ENCODE measurements at places on chromosomes 7 and 10.
A peak's percentile ranks its signal among the peaks of the same experiment; 100 is the strongest.

DNA sequence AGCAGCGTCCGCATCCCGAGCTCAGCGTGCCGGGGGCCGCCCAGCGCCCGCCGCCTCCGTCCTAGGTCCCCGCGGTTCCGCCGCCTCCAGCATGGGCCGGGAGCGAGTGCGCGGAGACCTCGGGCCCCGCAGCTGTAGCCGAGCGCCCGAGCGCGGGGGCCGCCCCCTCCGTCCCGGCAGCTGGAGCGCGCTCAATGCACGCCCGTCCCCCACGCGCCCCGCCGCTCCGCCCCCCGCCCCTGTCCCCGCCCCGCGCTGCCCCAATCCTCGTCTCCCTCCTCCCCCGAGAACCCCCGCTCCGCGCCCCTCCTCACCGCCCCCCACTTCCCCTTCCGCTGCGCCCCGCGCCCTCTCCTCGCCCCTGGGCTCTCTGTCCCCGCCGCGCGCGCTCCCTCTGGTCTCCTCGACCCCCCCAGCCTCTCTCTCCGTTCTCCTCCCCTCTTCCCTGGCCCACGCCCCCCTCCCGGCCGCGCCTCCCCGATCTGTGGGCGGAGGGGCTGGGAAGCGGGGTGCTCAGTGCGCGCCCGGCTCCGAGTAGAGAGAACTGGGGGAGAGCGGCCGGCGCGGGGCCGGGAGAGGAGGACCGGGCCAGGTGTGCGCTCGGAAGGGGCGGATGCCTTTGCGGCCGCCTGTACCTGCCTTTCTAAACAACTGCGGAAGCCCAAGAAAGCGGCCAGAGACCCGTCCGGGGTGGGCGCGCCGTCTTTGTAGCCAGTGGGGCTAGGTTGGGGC, at the start of gene VIPR2:
Gene VIPR2 (minus strand): TSS at position 110 of the 732 bp plus-strand sequence. CDS start 96 bp downstream, at position 14.
- DNase-seq, result peak; percentile 39

DNA sequence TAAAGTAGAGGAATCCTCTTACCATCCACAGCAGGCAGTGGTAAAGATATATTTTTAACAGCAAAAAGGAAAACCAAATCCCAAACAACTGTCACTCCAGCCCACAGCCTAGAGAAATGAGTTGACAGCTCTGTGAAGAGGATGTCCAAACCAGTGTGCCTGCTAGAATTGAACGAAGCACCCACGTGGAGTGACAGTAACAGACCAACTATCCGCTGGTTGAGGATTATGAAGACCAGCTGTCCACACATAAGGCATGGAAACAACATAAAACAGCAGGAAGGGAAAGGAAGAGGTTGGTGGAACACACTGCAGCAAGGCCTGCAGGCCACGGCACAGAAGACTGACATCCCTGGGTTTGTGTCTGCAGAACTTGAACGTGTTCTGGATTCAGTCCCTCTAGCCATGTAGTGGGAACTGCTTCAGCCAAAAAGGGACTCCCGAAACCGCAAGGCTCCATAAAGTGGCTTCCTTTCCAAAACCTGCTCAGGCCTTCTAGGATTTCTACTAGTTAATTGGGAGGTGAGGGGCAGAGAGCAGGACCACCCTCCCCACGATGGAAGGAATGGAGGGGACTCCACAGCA, 324.4 kb downstream of the BICC1 start:
- DNase-seq, result no peak

GRCh38 chr10:98339799-98340198, 71.8 kb upstream of the LOXL4 start:
- DNase-seq, result no peak

GRCh38 chr7:158353606-158354570, 233.7 kb downstream of the PTPRN2 start:
- DNase-seq, result no peak

GRCh38 chr7:20797042-20797461, 10.4 kb upstream of the SP8 start:
- no peak for DNase-seq

DNA sequence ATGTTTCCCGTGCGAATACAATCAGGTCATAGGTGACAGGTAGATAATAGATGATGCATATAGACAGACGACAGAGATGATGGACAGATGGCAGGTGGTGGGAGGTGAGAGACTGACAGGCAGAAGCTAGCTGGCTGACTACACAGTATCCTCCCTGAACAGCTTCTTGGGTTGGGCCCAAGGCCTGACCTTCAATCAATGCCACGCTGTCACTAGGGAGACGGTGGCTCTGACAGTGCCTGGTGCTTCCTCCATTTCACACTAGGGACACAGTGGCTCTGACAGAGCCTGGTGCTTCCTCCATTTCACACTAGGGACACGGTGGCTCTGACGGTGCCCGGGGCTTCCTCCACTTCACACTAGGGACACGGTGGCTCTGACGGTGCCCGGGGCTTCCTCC, 200.1 kb downstream of the DIP2C start:
- DNase-seq, result no peak

GRCh38 chr7:112419543-112420130, 30.6 kb upstream of the IFRD1 start:
- DNase-seq, result no peak

- no peak for DNase-seq
These were observed 52.6 kb downstream of the PLEKHA8 start for GRCh38 chr7:30080818-30081217.

DNA sequence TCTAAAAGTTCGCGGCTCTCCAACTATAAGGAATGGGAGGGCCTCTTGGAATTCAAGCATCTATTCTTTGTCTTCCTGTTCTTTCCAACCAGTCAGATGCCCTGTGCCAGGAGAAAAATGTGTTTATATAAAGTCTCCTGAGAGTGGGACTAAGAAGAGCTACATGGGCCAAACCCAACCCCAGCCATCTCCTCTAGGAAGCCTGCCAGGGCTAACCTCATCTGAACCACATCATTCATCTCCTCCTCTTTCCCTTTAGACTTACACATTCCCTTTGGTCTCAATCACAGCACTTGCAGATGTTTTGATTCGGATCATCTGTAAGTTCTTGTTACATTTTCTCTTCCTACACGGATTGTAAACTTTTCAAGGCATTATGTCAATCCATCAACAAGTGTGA, 62.6 kb downstream of the DOCK4 start:
- no peak for DNase-seq

DNA sequence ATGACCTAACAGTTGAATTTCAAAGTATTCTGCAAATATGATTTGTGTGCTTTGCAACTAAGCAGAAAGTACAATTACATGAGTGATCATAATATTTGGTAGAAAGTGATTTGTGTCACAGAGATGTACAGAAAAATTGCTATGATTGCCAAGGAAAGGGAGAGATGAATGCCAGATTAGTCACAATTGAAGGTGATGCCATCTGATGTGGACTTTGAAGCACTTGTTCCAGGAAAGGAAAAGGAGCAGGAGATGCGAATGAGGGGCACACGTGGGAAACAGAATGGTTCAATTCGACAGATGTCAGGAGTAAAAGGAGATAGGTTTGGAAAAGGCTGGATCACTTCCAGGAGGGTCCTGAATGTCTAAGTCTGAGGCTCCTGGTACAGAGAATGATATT, 153.1 kb upstream of the LAMB4 start:
- DNase-seq, result no peak

GRCh38 chr10:3225561-3225960, 53.0 kb upstream of the PITRM1 start:
- no peak for DNase-seq

DNA sequence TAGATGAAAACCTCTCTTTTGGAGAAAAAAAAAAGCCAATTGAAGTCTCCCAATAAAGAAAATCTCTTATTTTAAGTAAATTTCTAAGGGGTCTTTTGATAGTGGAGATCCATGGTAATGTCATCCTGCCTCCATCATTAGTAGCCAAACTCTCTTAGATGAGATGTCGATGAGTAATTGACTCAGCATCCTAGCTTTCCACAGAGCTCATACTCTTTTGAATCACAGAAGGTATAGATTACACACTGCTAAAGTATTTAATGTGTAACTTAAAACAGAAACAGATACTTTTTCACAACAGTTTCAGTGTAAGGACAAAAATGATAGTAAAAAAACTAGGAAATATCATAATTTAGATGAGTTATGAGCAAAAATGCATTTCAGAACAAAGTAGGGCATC, 19.4 kb downstream of the MAGI2 start:
- DNase-seq, result no peak

DNA sequence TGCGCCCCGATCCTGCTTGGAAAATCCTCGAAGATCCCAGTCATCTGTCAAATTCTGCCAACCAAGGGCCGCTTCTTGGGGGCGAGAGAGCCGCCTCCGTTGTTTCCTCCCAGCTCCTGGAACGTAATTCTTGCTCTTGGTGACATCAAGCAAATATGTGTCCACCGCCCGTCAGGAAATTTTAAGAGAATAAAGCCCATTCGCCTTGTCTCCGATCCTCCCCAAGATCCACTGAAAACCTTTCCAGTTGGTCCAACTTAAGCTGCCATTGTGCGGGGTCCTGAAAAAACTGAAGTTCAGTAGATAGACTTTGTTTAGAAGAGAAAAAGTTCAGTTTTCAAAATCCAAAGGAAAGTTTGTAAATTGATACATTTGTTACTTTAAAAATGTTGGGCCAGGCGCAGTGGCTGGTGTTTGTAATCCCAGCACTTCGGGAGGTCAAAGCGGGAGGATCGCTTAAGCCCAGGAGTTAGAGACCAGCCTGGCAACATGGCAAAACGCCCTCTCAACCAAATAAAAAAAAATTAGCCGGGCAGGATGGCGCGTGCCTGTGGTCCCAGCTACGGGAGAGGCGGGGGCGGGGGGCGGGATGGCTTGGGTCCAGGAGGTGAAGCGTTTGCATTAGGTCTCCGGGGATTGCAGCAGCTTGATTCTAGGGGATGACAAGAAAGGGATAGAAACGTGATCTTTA, 1.0 kb upstream of the ZNF800 start:
- DNase-seq, result peak; percentile 18

DNA sequence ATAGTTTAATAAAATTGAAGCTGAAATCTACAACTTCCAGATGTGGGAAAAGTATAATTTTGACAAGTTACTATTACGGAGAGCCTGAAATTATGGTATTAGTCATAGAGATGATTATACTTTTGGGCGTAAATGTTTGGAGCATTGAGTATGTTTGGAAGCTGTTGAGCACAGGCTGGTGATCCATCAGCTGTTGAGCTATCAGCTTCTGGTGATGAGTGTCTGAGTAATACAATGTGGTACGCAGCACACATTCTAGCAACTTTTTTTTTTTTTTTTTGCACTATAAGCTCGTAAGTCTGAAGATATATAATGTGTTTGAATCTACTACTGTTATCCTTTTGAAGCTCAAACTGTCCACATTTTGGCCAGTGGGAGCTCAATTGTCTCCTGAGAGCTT, 123.4 kb downstream of the ATE1 start:
- no peak for DNase-seq

- no peak for DNase-seq
These were observed 89.3 kb downstream of the HIP1 start for GRCh38 chr7:75649462-75649861.

DNA sequence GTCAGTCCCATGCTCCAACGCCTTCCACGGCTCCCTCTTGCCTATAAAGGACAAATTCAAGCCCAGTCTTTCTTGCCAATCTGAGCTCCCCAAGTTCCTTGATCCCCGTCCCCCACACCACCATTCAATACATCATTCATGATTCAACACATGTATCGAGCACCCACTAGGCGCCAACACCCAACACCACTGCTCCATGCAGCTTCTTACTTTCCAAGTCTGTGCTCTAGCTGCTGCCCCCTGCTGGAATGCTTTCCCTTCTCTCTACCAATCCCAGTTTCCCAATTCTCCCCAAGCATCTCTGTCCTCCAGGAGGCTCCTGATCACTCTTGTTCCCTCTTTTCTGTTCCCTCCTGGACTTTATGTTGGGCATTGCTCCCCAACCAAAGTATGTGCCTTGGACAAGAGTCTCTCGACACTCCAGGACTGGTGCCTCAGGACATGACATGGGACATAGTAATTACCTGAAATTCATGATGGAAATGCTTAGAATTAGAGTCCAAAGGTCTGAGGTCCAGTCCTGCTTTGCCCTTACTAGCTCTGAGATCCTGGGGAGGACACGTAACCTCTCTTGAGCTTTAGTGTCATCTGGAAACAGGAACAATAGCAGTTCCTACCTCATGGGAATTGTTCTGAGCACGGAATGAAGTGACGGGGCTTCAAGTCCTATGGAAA, 172.7 kb downstream of the NEURL1 start:
- no peak for DNase-seq

GRCh38 chr7:70619130-70619529, 512.8 kb upstream of the GALNT17 start:
- DNase-seq, result no peak

- DNase-seq, result no peak
These were observed 36.6 kb upstream of the LEP start for GRCh38 chr7:128204455-128204854.

- no peak for DNase-seq
These were observed 18.1 kb upstream of the AKR1E2 start for GRCh38 chr10:4807761-4808507.

DNA sequence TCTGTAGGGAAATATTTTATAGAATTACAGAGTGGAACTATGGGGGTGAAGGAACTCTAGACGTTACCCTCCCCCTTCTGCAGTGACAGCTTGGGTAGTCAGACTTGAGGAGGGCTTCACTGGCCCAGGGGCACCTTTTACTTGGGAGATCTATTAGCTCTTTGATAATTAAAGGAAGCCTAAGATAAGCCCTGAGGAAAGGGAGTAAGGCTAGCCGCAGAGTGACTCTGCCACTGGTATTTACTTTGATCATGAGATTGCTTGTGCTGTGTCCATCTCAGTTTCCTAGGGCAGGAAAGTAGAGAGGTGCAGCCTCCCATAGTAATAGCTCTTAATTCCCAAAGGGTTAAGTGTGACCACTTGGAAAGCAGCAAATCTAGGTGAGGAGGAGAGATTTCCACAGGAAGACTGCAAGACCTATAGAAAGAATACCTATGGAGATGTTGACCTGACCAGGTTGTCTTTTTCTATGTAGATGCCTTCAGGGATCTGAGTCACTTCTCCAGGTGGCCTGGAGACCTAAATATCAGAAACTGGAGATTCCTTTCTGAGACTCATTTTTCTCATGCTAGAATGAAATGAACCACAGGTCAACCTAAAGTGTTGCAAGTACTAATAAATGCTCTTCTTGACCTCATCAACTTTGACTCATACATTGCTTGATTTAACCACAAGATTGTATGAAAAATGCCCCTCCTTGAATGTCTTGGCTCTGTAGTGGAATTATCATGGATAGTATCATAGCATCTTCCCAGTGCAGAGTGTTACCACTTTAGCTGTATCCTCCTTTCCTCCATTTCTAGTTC, 447.3 kb upstream of the GHITM start:
- DNase-seq, result no peak

Measured in stimulated activated CD4-positive, alpha-beta T cell treated with anti-CD3 and anti-CD28 coated beads, Interleukin-2, amount 100 ng/mL, for 24 hours (primary cell).